ENCODE measurements at places on chromosomes 6 and 20.
A peak's percentile ranks its signal among the peaks of the same experiment; 100 is the strongest.

- no peak for DNase-seq
Measured at GRCh38 chr6:167933290-167933689, 64.2 kb upstream of the KIF25 start.

DNA sequence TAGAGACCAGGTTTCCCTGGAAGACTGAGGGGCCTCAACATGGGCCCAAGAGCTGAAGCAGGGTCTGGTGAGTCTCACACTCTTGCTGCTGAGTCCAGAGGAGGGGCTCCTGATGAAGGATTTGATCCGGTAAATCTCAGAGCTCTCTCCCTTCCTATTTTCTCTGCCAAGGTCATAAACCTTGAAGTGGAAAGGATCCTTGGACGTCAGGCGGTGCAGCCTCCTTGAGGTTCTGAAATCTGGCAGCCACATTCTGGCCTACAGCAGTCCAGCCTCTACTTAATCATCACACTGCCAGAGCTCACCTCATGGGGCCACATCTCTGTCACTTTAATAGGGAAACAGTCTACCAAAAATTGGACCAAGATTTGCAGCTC lies 24.0 kb downstream of the ACSS1 start:
- DNase-seq, result no peak

DNA sequence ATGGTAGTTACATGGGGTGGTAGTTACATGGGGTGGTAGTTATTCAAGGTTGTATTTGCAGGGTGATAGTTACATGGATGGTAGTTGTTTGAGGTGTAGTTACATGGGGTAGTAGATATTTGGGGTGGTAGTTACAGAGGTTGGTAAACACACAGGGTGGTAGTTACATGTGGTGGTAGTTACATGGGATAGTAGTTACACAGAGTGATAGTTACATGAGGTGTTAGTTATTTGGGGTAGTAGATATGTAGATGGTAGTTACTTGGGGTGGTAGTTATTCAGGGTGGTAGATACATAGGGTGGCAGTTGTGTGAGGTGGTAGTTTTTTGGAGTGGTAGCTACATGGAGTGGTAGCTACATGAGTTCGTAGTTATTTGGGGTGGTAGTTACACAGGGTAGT lies 221.3 kb upstream of the CST7 start:
- DNase-seq, result no peak

- DNase-seq, result no peak
Measured at GRCh38 chr6:121430514-121431460, 4.7 kb upstream of the GJA1 start.

GRCh38 chr6:3811191-3811590 lies 38.0 kb upstream of the FAM50B start:
- no peak for DNase-seq

GRCh38 chr6:22966691-22967422 lies 397.5 kb downstream of the HDGFL1 start:
- no peak for DNase-seq

GRCh38 chr6:21593412-21593926 lies at the start of gene SOX4:
Gene SOX4, plus strand, starts transcription at chr6:21593751. Its CDS starts 784 bp downstream, at chr6:21594535.
- peak; percentile 70 for DNase-seq

GRCh38 chr6:18121580-18122127 lies 823 bp downstream of the NHLRC1 start:
- no peak for DNase-seq

DNA sequence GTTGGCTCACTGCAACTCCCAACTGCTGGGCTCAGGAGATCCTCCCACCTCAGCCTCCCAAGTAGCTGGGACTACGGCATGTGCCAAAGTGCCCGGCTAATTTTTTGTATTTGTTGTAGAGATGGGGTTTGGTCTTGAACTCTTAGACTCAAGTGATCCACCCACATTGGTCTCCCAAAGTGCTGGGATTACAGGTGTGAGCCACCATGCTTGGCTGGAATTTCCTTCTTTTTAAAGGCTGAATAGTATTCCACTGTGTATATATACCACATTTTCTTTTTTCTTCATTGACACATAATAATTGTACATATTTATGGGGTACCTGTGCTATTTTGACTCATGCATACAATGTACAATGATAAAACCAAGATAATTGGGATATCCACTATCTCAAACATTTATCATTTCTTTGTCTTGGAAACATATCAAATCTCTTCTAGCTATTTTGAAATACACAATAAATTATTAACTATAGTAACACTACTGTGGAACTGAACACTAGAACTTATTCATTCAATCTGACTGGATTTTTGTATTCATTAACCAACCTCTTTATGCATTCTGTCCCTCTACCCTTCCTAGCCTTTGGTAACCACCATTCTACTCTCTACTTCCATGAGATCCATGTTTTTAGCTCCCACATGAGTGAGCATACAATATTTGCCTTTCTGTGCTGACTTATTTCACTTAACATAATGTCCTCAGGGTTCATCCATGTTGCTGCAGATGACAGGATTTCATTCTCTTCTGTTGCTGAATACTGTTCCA lies 7.8 kb downstream of the MDC1 start:
- DNase-seq, result no peak

DNA sequence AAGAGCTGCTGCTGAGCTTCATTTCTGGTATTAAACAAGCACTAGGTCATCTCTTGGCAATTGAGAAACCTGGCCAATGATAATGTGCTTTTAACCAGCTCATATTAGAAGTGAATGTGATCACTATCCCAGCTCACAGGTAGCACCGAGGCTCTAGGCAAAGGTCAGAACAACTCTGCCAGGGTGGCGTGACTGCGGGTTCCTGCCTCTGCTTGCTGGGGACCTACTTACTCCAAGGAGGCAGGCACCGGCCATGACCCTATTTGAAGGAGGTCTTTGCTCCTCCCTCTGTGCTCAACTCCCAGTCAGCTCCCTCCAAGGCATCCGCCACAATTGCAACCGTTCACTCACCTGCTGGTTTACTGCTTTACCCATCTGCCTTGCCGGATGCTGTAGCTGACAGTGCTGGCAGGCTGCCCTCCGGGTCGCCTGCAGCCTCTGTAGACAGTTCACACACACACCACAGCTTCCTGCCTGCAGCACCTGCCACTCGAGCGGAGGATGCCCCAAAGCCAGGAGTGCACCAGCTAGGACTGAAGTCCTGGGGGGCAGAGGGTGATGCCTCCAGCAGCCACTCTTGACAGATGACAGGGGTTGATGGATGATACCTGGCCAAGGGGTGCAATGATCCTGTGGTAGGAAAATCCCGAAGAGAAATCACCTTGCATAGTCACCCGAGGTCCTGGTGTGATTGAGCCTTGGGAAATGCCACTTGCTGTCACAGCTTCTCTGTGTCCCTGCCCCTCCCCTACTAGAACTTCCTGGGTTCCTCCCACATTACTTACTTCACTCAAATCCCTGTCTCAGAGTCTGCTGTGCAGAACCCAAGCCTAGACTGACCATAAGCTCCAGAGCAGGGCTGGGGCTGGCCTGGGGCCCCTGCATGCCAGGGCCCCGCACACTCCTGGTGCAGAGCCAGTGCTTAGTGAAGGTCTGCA lies 8.8 kb upstream of the VSX1 start:
- DNase-seq, result peak; percentile 34

DNA sequence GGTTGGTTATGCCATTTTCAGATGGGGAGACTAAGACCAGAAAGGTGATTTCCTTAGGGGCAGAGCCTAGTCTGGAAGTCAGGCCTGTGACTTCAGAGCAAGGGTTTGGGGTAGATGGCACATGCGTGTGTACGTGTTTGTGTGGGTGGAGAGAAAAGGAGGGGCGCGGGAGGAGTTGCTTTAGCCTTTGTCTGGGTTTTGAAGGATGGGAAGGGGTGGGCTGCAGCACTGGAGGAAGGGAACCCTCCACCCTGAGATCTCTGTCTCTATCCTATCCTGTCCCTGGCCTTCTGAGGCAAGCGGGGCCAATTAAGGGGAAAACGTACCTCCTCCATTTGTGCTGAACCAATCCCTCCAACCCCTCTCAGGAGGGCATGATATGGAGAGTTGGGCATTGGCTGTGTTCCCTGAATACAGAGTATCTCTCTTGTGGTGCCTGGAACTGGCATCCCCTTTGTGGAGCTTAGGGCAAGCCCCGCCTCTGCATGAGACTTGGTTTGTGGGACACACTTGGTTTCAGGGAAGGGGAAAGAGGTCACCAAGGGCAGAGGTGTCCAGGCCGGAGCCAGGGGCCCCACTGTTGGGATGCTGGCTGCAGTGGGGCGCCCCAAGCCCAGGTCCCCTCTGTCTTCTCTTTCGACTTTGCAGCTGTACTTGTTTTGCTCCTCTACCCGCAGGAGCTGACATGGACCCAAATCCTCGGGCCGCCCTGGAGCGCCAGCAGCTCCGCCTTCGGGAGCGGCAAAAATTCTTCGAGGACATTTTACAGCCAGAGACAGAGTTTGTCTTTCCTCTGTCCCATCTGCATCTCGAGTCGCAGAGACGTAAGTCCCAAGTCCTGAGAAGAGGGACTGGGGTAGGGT lies at the start of gene DBNDD2:
TSS of gene DBNDD2 (plus strand) at position 507 of the 863 bp plus-strand sequence. CDS start at position 686, 179 bp downstream.
- peak; percentile 30 for DNase-seq

GRCh38 chr6:161917645-161918044 lies 643.8 kb upstream of the AGPAT4 start:
- no peak for DNase-seq

GRCh38 chr6:37934276-37934675 lies 114.7 kb downstream of the ZFAND3 start:
- DNase-seq, result no peak

- DNase-seq, result no peak
Measured at GRCh38 chr20:49034070-49034732, 11.9 kb upstream of the CSE1L start.

DNA sequence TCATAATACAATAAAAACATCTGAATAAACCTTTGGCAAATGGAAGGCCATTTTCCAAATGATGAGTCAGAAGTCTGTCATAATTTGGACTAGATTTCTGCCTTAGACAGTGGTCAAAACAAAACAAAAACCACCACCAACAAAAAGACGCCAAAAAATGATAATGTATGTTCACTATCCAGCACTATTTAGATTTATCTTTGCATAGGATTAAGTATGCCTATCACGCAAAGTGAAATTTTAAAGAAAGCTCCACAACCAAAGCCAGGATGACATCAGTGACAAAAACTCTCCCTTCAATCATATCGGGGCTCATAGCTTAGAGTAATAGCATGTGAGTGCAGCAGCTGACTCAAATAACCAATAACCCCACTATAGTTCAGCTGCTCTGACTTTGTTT lies 201.9 kb downstream of the MOXD1 start:
- DNase-seq, result no peak

DNA sequence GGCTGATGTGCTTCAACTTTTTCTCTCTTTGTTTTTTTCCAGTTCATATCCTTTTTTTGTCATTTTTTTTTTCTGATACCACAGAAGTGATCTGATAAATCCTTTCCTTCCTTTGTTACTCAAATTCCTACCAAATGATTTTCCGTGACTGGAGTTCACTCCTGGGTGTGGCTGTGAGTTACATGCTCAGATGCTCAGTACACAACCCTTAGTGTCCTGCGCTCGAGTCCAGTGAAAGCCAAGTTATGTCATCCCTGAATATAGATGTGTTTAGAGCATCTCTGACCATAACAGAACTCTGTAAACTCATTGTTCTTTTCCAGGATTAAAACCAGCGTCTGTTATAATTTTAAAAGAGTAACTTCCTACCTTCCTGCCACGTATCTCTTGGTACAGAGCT lies 147.2 kb upstream of the AKAP12 start:
- DNase-seq, result no peak

- DNase-seq, result no peak
Measured at GRCh38 chr6:18209539-18210197, 54.4 kb downstream of the KDM1B start.

- peak; percentile 26 for DNase-seq
Measured at GRCh38 chr20:20364593-20365479, 3.1 kb upstream of the INSM1 start.

- no peak for DNase-seq
Measured at GRCh38 chr6:162721404-162721687, 6.2 kb downstream of the PRKN start.

DNA sequence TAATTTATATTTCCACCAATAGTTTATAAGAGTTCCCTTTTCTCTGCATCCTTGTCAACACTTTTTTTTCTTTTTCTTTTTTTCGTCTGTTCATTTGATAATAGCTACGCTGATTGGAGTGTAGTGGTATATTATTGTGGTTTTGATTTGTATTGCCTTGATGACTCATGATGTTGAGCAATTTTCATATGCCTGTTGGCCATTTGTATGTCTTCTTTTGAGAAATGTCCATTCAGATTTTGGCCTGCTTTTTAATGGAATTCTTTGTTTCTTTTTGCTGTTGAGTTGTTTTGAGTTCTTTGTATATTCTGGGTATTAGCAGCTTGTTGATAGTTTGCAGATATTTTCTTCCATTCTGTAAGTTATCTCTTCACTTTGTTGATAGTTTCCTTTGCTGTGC lies 773.4 kb downstream of the KIF16B start:
- no peak for DNase-seq

GRCh38 chr6:11632795-11633511 lies 95.4 kb downstream of the TMEM170B start:
- no peak for DNase-seq

DNA sequence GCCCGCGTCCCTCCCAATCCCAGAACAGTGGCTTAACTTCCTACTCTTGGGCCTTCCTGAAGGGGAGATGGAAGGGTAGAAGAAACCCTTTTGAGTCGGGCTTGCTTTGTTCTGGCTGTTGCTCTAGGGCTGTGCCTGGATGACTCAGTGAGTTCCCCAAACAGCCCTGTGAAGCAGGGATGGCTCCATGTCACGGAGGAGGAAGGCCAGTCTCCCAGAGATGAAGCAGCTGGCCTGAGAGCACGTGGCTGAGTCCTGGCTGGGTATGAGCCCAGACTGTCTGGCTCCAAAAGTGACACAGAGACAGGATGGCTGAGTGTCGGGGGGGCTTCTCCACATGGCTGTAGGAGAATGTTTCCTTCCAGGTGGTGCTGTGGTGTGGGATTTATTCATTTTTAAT lies 4.6 kb downstream of the SYTL3 start:
- no peak for DNase-seq

- no peak for DNase-seq
Measured at GRCh38 chr6:145031001-145031400, 704.3 kb downstream of the EPM2A start.

DNA sequence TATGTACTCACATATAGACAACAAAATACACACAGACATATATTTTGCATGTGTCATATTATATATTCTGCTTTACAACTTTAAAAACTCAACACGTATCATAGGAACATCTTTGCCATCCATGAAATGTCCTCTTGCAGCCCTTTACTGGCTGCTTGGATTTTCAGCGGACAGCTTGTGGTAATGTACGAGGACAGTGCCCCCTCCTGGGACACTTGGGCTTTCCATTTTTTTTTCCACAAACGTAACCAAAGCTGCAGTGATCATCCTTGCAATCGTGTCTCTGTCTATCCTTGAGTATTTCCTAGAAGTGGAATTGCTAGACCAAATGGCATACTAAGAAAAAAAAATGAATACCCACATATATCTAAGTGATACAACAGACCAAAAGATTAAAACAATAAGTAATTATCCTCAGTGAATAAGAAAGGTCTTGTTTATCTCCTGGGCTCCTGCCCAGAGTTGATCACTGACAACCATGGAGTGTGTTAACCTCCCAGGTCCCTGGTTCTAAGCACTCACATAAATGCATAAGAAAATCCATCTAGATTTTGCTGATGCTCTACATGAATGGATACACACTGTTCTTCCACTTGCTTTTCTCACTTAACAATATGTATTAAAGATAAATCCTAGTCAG lies 18.1 kb downstream of the BPI start:
- no peak for DNase-seq

Data from stimulated activated naive CD8-positive, alpha-beta T cell treated with anti-CD3 and anti-CD28 coated beads, Interleukin-15, Interleukin-2, amounts not matched to agents 100 U/mL and 50 U/mL, for 24 hours (primary cell).